ENCODE measurements at places on chromosomes 16 and 17.

- DNase-seq = no peak
Observed at GRCh38 chr16:85258629-85259028, 146.4 kb upstream of the CIBAR2 start.

DNA sequence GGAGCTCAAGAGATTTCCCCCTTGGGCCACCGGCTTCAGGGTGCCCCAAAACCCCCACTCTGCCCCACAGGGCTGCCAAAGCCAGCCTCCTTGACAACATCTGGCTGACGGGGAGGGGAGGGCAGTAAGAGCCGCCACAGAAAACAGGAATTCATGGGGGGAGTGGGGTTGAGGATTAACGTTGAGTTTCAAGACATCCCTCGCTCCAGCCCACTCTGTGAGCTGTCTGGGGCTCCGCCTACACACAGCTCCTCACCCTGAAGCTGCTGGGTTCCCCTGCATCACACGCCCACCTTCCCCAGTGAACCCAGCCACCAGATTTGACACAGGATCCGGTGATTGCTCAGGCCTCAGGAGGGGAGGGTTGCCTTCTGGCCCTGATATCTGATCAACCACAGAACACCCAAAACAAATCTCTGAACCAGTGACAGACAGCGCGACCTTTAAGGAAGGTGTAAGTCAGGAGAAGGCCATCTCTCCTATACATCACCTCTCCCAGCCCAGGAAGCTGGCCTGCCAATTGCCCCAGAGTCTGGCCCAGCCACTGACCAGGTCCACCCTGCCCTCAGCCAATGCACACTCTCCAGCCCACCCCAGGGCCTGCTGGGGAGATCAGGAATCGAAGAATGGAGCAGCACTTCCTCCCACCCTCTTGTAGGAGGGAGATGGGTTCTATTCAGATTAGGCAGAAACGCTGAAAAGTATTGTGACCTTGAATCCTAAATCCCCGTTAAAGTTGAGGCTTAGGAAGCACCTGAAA lies 132.1 kb downstream of the CLEC16A start:
- no peak for DNase-seq

- no peak for DNase-seq
Observed at GRCh38 chr17:72764632-72765041, 327.9 kb downstream of the SLC39A11 start.

DNA sequence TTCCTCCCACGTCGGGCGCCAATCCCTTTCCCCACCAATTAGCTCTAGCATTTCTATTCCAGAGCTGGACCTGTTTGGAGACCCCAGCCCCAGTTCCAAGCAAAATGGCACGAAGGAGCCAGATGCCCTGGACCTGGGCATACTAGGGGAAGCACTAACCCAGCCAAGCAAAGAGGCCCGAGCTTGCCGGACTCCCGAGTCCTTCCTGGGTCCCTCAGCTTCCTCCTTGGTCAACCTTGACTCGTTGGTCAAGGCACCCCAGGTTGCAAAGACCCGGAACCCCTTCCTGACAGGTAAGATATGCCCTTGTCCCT lies 5.6 kb upstream of the SPATA20 start:
- DNase-seq = no peak

DNA sequence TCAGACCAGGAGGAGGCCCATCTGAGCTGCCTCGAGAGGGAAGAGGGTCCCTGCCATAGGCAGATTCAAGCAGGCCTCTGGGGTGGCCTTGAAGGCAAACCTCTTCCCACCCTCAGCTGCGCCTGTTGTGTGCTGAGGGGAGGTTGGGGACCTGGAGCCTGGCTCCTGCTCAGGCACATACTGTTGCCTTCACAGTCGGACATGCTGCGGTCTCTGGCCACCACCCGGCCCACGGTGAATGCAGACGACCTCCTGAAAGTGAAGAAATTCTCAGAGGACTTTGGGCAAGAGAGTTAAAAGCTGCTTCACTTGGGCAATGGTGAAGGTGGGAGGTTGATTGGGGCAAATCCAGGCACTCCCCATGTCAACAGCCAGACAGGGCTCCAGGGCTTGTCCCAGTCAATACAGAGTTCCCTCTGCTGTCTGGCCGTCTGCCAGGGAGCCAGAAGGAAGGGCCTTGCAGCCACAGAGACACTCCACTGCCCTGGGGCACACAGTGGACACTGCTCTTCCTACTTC lies 6.3 kb downstream of the PDF start:
- peak; percentile 69 for DNase-seq

- DNase-seq = no peak
Observed at GRCh38 chr16:4293822-4294457, 21.1 kb upstream of the TFAP4 start.

- no peak for DNase-seq
Observed at GRCh38 chr17:77749989-77750388, 208.5 kb upstream of the TNRC6C start.

GRCh38 chr17:30961209-30962188 lies 9.3 kb upstream of the RNF135 start:
- DNase-seq = no peak

DNA sequence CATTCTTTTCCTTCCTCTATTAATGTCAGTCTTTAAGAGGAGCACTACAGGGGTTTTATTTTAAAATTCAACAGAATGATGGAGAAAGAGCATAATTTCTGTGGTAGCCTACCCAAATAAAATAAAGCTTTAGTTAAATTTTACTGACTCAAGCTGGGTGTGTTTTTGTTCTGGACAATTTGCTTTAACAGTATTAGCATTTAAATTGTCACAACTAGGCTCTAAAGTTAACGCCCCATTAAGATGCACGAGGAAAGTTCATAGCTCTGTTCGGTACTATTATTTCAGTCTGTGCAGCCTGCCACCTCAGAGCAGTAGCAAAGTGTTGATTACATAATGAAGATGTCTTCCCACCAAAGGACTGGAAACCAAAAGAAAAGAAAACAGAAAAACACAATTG lies 52.0 kb downstream of the CDK12 start:
- DNase-seq = no peak

DNA sequence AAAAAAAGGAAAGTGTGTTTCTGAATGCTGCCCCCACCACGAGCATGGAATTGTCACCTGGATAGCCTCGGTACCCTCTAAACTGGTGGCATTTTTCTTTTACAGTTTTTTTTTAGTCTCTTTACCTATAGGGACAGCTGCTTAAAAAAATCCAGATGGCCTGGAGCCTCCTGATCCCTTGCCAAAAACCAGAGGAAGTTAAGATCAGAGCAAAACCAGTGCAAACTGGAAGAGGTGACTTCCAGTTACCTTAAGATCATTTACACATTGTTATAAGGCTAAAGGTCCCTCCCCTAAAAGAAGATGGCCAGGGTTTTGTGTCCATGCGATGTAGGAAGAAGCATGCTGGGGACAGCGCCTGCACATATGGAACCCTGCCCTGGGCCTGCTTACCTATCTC lies 3.5 kb downstream of the MEFV start:
- DNase-seq = no peak

DNA sequence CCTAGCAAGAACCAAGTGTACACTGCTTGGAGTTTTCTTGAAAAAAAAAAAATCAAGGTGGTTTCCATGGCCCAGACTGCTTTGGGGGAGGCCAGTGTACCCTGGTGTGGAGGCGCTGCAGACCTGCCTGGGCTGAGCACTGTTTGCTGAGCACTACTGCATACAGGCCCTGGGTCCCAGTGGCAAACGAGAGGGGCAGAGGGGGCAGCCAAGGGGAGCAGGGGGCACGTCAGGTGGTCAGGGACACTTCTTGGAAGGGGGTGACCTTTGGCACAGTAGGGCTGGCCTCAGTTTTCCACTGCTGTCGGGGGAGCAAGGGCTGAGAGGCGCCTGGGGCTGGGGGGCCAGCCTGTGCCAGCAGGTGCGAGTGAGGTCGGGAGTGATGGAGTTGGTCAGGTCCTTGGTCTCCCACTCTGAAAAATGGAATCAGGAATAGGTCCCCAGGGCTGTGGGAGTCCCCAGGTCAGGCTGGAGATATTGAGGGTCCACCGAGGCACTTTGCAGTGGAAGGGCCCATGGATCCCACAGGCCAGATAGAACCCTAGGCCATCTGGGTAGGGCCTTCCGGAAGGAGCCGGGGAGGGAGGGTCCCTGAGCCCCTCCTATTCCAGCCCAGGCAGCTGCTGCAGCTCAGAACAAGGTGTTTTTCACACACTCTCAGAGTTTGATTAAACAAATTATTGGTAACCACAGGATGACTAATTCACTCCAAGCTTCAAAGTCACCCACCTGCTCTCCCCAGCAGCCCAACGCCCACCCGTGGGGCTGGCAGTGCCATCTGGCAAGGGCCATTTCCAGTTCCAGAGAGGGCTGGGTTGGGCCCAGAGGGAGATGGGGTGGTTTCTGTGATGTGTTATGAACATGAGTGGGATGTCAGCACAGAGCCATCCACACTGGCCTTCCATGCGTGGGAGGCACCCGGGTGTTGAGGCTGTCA lies 3.5 kb downstream of the ZFPM1 start:
- no peak for DNase-seq

GRCh38 chr17:28467456-28468025 lies 5.9 kb upstream of the SLC13A2 start:
- DNase-seq = no peak

- DNase-seq = no peak
Observed at GRCh38 chr16:67675579-67675935, 8.9 kb downstream of the C16orf86 start.

- no peak for DNase-seq
Observed at GRCh38 chr17:65498816-65499215, 62.6 kb downstream of the AXIN2 start.

GRCh38 chr17:49241692-49242397 lies 11.3 kb upstream of the PHOSPHO1 start:
- no peak for DNase-seq

- DNase-seq = no peak
Observed at GRCh38 chr16:24318680-24319079, 62.5 kb downstream of the CACNG3 start.

DNA sequence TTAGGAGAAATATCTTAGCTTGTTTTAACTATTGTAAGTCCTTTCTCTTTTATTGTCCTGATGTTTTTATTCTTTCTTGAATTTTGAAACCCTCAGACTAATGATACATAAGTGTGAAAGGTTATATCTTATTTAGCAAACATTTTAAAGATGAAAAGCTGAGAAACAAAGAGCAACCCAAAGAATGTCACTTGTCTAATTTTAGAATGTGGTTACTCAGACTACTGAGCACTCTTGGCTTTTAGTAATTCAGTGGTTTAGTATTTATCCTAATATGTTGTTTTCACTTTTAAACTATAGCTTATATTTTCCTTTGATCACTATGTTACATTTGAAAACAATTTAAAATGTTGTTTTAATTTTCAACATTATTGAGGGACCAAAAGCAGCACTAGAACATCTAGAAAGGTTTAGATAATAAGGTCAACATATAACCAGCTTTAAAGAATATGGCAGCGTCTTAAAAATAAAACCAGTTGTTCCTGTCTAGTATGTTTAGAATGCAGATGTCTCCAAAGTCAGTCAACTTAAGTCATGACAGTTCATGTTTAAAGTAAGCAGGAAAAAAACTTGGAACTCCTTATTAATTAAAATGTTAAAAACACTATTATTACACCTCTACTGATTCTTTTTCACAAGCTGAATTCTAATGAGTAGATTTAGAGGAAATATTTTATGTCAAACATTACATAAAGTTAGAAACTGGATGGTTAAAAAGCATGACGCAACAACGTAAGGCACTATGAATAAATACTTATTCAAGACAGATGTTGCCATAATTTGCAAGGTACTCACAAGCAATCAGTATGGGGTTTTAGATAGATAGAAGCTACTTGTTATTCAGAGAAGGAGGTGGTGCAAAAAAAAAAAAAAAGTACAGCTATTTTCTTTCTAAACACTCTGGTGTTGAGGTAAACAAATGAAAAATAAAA lies 2.4 kb downstream of the MBTD1 start:
- DNase-seq = no peak

- no peak for DNase-seq
Observed at GRCh38 chr16:50712560-50712898, 19.1 kb downstream of the NOD2 start.

- DNase-seq = peak; percentile 0
Observed at GRCh38 chr17:44924107-44924544, 8.8 kb upstream of the GFAP start.

DNA sequence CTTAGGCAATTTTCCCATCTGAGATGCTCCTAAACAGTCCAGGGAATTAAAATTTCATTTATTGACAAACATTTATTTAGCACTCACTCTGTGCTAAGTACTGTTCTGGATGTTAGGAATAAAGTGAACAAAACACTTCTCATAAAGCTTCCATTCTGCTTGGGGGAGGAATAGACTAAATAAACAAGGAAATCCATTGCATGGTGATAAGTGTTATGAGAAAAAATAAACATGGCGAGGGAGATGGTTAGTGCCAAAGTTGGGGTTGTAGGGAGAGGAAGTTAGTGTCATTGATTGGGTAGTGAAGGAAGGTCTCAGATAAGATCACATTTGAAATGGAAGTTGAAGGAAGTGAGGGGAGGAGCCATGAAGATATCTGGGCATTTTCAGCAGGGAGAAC lies 72.2 kb upstream of the CES5A start:
- DNase-seq = no peak

DNA sequence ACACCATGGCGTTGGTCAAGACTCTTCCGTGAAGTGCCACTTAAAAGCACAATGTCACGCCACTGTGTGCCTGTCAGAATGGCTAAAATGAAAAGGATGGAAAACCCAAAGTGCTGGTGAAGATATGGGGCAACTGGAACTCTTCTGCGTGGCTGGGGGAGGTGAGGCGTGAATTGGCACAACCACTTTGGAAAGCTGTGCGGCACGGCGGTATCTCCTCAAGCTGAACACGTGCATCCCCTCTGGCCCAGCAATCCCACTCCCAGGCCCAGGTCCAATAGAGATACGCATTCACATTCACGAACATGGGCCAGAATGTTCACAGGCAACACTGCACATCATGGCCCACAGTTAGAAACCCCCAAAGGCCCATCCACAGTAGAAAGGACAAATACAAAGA lies 8.9 kb downstream of the DUSP3 start:
- DNase-seq = no peak

GRCh38 chr16:4393240-4393600 lies 21.6 kb downstream of the VASN start:
- DNase-seq = no peak

- no peak for DNase-seq
Observed at GRCh38 chr17:40560592-40561293, 4.5 kb downstream of the CCR7 start.

GRCh38 chr17:688100-688989 lies 26.3 kb downstream of the VPS53 start:
- DNase-seq = no peak

DNA sequence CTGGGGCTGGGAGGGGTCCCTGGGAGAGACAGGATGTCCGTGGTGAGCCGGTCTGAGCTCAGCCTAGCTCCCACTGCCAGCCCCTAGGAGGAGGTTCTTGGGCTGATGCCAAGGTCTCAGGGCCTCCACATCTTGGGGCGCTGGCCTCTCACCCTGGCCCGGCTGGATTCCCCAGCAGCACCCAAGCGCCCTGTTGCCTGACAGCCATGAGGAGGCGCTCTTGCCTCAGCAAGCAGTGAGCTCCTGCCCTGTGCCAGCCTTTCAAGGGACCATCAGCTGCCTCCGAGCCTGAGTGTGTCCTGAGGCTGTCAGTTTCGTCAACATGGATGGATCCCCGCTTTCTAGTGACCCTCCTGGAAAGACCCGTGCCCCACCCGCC lies 234.9 kb upstream of the CIBAR2 start:
- DNase-seq = no peak

- DNase-seq = peak; percentile 63
Observed at GRCh38 chr17:82583720-82584234, 64.2 kb downstream of the FOXK2 start.
